Tongue (tissue), 3 donors: ENCODE measurements at places on chromosomes 1 and 21.
A peak's percentile ranks its signal among the peaks of the same experiment; 100 is the strongest.

DNA sequence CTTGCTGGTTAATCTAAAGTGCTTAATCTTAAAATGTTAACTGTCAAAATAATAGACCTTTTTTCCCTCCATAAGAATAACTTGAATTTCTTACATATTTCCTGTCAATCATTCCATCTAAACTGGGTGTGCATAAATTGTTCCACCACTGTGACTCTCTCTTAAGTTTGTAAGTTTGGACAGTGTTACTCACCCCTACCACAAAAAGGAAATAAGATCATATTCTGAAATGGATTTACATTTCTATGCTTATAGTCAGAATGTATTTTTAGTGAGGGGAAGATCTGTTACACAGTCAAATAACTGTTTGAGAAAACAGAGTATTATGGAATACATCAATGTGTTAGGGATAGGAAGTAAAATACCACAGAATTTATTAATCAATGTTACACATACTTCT is 109.6 kb upstream of the DPYD start:
- no peak for DNase-seq

- no peak for DNase-seq
Measured at GRCh38 chr1:221366495-221367110, 375.3 kb downstream of the DUSP10 start.

- peak; percentile 65 for DNase-seq
Measured at GRCh38 chr1:59506952-59507351, 210.1 kb downstream of the FGGY start.

- DNase-seq, result no peak
Measured at GRCh38 chr1:70171512-70171911, 33.9 kb downstream of the LRRC40 start.

DNA sequence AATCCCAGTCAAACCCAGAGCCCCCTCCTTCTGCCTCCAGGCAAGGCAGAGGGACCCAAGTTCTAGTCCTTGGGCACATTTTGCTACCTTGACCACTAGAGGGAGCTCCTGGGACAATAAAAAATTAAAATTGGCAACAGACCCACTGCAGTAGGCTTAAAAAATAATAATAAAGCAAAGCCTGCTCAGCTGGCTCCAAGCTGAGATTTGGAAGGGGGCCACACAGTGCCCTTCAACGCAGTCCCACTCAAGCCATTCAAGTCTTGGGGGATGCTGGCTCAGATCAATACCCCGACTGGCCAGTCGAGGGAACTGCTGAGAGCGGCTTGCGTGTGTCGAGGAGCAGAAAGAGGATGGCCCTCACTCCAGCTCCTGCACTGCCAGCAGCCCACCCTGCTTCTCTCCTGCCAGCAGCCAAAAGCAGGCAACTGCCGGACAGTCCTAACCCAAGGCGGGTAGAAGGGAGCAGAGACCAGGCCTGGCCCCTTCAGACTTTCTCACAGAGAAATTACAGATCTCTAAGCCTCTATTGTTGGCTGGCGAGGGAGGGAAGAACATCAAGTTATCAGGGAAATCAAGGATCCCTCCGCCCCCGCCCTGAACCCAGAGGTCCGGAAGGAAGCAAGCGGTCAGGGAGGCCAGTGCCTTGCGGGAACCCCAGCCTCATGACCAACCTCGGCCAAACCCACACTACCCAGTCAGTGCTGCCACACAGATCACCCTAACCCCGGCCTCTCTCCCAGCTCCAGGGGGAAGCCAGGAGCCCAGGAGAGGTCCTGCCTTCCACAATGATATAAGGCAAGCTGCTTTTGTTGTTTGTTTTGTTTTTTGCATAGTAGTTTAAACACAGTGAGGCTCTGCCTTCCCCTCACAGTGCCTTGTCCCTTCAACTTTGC is 4.9 kb upstream of the ALDH4A1 start:
- peak; percentile 91 for DNase-seq

GRCh38 chr1:172976222-172977041 is 74.3 kb downstream of the TNFSF18 start:
- no peak for DNase-seq

DNA sequence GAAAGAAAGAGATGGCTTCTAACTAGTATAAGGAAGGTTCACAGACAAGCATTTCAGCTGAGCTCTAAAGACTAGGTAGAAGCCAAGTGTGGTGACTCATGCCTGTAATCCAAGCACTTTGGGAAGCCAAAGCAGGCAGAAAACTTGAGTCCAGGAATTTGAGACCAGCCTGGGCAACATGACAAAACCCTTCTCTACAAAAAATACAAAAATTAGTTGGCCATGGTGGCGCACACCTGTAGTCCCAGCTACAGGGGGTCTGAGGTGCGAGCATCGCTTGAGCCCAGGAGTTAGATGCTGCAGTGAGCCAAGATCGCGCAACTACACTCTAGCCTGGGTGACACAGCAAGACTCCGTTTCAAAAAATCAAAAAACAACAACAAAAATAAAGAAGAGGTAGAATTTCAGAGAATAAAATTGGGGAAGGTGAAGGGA is 27.8 kb downstream of the FBXO42 start:
- DNase-seq, result peak; percentile 65

GRCh38 chr1:150567341-150567716 is 12.1 kb downstream of the MCL1 start:
- no peak for DNase-seq
